ENCODE measurements at places on chromosomes 6 and 20.

DNA sequence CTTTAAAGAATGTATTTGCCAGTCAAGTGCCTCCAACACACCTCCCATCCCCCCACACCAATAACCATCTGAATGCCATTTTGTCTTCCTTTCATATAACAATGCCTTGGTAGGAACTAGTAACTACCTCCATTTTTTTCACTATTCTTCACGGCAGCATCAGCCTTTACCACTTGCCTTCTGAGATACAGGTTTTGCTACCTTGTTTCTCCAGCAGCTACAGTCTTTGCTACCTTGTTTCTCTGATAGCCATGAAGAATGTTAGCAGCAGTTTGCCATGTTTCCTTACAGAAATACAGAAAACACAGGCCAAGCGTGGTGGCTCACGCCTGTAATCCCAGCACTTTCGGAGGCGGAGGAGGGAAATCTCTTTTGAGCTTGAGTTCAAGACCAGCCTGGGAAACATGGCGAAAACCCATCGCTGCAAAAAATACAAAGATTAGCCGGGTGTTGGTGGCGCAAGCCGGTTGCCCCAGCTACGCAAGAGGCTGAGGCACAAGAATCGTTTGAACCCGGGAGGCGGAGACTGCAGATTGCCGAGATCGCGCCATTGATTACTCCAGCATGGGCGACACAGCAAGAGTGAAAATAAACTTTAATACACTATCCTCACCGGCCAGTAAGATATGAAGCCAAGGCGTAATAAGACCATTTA is 100.9 kb downstream of the HFE start:
- DNase-seq: no peak

GRCh38 chr6:163253556-163254213 is 160.8 kb upstream of the QKI start:
- no peak for DNase-seq

DNA sequence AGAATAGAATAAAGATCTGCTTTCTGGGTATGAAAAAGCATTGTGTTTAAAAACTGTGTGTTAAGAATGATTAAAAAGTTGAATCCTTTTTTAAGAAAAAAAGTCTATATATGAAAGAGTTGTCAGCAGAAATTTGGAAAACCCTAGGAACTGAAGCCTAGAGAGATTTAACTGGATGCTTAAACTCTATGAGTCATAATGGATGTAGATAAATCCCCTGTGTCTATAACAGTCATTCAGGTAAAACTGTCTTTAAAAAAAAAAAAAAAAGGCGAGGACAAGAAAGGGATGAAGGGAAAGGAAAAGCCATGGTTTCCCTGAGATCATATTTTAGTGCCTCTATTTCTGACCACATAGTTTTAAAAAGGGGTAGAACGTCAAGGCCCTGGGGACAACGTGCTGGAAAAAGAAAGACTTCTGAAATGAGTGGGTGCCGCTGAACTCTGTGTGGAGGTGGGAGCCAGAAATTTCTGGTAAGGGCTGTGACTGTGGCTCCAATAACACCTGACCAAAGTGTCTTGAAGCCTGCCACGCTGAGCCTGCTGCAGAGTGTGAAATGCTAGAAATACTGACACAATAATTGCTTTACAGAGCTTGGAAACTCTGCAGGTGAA is 302.6 kb upstream of the ARID1B start:
- no peak for DNase-seq

DNA sequence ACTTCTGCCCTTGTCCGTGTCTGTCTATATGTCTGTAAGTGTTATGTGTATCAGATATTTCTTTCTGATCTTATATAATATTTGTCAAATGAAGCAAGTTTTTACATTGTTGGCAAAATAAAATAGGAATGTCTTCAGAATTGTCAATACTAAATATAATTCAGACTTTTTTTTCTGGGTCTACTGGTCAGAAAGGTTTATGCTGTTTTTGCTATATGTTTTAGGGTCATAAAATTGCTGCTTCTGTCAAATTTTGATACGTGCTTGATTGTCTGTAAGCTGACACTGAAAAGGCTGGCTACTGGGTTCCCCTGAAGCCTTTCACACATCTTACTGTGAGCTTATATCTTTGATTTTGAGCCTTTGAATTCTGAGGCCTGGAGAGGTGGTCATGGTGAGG is 20.1 kb downstream of the LGSN start:
- DNase-seq: no peak

- DNase-seq: no peak
Observed at GRCh38 chr6:54299542-54300269, 8.5 kb upstream of the TINAG start.

DNA sequence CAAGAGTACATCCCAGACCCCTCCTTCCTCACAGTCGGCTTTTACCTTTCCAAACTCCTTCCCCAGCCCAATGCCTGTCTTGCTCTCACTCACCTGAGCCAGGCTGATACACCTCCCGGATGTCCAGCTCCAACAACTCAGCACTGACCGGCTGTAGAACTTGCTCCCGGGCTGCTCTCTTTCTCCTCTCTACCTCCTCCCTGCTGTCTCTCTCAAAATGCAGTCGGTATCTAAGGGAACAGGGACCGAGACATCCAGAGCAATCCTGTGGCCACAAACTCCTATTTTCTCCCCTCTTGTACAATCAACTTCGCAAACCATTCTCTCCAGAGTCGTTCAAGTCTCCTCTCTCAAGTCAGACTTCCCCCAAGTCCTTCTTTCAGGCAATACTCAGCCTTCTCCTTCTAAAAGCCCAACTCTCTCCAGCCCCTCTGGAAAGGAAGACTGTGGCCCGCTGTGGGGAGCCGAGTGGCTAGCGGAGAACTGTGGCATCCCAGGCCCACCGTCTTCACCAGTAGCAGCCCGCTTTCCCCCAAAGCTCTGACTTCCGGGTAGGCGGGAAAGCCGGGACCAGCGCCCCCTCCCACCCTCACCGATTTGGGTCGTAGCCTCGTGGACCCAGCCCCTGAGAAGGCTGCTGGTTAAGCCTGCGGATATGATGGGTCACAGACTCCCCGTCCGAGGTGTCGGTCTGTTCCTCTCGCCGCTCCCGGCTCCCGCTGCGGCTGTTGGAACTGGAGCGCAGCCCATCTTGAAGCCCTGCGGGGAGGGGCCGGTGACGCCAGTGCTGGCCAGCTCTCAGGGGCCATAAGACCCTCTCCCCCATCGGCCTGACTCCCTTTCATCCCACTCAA is 1.1 kb downstream of the GNL1 start:
- DNase-seq: no peak

GRCh38 chr6:10837009-10837621 is 1.2 kb downstream of the MAK start:
- DNase-seq: no peak

GRCh38 chr20:6341491-6341890 is 218.7 kb upstream of the FERMT1 start:
- no peak for DNase-seq

- DNase-seq: no peak
Observed at GRCh38 chr6:11416936-11417576, 120.5 kb upstream of the TMEM170B start.

- no peak for DNase-seq
Observed at GRCh38 chr6:99189823-99190721, 159.4 kb downstream of the FAXC start.

DNA sequence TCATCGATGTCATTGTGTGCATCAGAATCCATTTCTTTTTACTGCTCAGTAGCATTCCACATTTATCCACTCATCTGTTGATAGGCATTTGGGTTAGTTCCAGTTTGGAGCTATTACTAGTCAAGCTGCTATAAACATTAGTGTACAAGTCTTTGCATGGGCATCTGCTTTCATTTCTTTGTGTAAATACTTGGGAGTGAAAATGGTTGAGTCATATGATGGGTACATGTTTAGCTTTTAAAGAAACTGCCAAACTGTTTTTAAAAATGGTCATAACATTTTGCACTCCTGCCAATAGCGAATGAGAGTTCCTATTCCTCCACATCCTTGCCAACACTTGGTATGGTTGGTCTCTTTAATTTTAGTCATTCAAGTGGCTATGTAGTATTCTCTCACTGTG is 21.2 kb upstream of the SLC22A2 start:
- no peak for DNase-seq

DNA sequence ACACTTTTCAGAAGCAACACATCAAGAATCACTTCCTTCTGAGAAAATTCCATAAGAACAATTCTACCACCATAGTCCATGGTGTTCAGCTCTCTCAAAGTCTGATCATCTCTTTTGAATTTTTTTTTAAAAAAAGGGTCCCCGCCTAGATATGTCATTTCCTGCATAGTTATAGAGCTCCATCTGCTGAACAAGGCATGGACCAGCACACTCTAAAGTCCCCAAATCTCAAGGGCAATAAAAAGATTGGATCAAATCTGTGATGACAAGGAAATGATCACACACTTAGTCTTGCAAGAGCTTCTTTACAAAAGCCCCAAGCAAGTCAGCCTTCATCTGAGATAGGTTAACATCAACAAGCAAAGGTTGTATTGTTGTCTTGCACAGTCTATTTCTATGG is 100.7 kb upstream of the STMND1 start:
- DNase-seq: no peak

GRCh38 chr6:42453654-42454427 is 2.1 kb upstream of the TRERF1 start:
- no peak for DNase-seq

- DNase-seq: no peak
Observed at GRCh38 chr20:2280082-2280481, 15.7 kb upstream of the TGM3 start.
